Stimulated activated CD8-positive, alpha-beta memory T cell treated with anti-CD3 and anti-CD28 coated beads, Interleukin-15, amount 100 ng/mL, for 24 hours (primary cell): ENCODE measurements at places on chromosomes 3 and 15.

DNA sequence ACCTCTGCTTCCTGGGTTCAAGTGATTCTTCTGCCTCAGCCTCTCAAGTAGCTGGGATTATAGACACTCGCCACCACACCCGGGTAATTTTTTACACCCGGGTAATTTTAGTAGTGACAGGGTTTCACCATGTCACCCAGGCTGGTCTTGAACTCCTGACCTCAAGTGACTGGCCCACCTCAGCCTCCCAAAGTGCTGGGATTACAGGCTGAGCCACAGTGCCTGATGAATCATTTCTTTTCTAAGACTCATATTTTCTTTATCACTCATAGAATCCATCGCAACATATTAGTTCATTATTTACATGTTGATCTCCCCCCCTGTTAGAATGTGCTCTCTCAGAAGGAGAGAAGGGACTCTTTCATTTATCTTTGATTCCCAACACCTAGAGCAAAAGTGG lies 109.5 kb upstream of the PTPRG start:
- DNase-seq = no peak

- DNase-seq = no peak
Observed at GRCh38 chr15:101672298-101672697, 20.1 kb upstream of the TM2D3 start.

GRCh38 chr15:71278989-71279756 lies 163.9 kb downstream of the THSD4 start:
- DNase-seq = no peak

GRCh38 chr3:52019352-52020080 lies 23.8 kb upstream of the RPL29 start:
- no peak for DNase-seq

GRCh38 chr15:39629371-39629770 lies 48.5 kb downstream of the THBS1 start:
- DNase-seq = no peak

GRCh38 chr3:463252-464192 lies 267.0 kb downstream of the CHL1 start:
- no peak for DNase-seq

DNA sequence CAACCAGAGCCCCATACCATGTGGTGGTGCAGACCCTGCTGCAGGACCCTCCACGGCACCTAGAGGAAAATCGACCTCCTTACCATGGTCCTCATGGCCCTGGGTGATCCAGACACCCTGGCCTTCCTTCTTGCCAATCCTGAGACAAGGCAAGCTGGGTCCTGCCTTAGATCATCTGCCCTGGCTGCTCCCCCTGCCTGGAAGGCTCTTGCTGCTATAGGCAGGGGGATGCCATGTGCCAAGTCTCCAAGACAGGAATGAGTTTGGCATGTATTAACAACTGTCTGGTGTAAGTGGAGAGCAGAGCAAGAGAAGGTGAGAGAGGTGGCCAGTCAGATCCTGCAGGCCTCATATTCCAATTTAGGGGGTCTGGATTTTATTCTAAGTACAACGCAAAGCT lies 7.5 kb downstream of the HEG1 start:
- no peak for DNase-seq

GRCh38 chr3:51703761-51704510 lies 2.9 kb upstream of the GRM2 start:
- no peak for DNase-seq

- DNase-seq = no peak
Observed at GRCh38 chr3:193039058-193039457, 121.4 kb upstream of the MB21D2 start.

- DNase-seq = no peak
Observed at GRCh38 chr3:177039490-177040274, 157.6 kb downstream of the TBL1XR1 start.

DNA sequence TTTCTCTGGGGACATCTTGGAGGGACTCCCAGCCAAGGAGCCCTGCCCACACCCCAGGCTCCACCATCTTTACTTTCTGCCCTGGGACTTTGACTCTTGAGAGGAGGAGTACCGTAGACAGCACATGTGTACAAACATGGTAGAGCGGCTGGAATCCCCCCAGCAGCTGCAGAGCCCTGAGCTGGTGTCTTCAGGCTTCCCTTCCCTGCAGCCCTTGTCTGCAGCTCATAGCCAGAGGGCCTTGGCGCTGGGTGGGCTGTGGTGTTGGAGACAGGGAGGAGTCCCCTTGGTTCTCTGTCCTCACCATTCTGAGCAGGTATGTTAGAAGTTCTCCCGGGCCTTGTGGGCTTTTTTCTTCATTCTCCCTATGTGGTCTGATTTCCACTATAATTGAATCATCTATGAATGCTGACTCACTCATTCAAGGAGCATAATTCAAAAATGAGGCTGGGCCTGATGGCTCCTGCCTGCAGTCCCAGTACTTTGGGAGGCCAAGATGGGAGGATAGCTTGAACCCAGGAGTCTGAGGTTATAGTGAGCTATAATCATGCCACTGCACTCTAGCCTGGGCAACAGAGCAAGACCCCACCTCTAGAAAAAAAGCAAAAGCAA lies 97.8 kb upstream of the MEF2A start:
- DNase-seq = no peak

- DNase-seq = no peak
Observed at GRCh38 chr3:29181872-29182271, 99.0 kb upstream of the RBMS3 start.

DNA sequence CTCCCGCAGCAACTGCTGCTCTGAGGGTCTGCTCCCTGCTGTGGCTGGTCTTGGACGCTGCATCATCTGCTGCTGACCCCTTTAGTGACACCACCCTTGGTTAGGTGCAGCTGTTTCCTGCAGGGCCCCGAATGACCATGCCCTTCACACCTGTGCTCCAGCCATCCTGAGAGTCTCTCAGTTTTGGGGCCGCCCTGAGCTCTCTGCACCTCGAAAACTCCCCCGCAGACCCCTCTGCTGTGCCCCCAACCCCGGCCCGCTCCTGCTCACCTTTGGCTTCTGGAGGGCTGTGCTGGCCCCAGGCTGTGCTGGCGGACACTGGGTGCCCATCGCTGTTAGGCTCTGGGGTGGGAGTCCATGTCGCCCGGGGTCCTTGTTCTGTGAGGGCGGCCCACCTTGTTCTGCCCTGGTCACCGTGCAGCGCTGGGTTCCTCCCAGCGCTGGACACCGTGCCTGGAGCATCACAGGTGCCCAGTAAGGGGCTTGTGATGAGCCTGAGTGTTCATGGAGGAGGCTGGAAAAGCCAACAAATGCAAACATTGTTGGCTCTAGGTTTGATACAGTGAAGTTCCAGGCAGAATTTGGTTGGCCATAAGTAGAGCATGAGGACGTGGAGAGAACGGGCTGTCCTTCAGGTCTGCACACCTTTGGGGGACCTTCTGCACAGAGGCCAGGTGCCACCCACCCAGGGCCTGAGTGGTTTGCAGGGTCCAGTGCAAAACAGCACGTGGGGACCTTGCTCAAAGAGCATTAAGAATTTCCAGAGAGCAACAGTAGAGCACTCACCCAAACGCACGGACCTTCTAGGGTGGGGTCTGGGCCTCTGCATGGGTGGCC lies 12.3 kb downstream of the ABTB1 start:
- DNase-seq = no peak

DNA sequence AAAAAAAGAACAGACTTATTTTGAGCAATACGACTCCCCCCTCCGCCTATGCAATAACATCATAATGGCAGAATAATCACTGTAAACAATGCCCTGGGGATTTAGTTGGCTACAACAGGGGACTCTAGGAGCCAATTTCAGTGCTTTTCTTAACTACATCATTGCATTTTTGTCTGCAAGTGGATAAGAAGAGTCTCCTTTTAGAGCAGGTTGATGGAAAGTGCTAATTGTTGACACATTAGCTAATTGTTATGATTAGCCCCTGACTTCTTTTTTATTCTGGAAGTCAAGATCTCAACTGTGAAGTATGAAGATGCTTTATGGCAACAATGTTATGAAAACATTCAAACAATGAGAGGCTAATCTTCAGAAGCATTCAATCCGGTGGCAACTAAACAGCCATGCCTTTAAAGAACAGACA lies 121.2 kb downstream of the MECOM start:
- DNase-seq = no peak

DNA sequence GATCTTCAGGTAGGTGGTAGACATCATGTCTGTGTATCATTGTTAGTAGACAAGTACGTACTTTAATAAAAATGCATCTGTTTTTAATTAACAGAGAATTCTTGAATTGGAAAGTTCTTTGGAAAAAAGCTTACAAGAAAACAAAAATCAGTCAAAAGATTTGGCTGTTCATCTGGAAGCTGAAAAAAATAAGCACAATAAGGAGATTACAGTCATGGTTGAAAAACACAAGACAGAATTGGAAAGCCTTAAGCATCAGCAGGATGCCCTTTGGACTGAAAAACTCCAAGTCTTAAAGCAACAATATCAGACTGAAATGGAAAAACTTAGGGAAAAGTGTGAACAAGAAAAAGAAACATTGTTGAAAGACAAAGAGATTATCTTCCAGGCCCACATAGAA lies 149.1 kb upstream of the LRRFIP2 start:
- DNase-seq = no peak

GRCh38 chr15:47577461-47577860 lies 139.8 kb upstream of the SEMA6D start:
- no peak for DNase-seq

- DNase-seq = no peak
Observed at GRCh38 chr3:22714749-22715148, 488.4 kb upstream of the UBE2E2 start.

DNA sequence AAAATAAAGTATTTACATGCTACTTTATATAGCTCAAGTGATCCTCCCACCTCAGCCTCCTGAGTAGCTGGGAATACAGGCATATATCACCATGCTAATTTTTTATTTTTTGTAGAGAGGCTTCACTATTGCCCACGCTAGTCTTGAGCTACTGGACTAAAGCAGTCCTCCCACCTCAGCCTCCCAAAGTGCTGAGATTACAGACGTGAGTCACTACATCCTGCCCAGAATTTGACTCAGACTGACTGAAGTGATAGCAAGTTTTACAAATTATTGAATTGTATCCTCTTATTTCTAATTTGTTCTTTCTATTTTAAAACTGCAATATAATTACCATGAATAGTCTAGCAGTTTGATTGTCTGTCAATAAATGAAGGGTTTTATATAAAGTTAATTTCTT lies 210.3 kb upstream of the CGNL1 start:
- DNase-seq = no peak

GRCh38 chr3:168275662-168276061 lies 179.9 kb upstream of the GOLIM4 start:
- no peak for DNase-seq

DNA sequence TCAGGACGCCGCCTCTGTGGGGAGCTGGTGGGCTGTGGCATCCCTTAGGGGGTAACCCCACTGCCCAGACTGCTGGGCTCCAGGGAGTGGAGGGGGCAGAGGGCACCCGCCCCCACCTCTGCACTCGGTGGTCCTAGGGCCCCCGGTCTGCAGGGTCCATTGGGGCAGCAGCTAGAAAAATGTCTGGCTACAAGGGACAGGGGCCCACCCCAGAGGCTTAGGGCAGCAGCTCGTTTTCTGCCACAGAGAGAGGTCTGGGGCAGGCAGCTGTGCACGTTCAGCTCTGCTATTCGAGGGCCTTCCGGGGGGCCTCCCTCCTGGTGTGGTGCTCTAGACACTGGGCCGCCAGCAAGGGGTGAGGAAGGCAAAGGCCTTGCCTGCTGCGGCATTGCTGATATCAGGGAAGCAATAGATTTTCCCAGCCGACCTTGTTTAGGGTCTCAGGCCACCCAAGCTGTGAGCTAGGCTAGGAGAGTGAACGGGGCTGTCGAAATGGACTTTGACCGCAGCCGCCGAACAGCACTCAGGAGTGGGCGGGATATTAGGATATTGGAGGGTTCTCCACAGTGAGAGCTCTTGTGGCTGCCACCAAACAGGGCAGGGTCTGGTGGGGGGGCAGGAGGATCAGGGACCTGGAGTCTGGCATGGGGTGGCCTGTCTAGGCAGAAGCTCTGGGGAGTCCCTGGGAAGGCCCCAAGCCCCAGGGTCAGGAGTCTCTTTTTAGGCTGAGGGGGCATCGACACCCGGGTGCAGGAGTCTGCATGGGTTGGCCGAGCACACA lies 61.4 kb upstream of the KLF13 start:
- DNase-seq = no peak

DNA sequence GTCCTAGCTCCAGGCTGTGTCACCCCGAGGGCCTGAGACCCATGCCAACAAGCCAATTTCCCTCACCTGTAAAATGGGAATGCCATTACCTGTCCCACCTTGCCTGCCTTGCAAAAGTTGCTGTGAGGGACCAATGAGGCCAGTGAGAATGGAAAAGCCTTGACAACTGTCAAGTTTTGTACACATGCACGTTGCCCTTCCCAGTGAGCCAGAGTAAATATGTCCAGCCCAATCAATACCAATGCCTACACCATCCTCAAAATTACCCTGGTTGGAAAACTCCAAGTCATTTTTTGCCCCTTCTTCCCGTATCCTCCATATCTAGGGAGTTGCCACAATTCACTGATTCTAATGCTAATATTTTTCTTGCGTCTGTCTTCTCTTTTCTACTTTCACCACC lies 73.5 kb upstream of the RASGRF1 start:
- no peak for DNase-seq

DNA sequence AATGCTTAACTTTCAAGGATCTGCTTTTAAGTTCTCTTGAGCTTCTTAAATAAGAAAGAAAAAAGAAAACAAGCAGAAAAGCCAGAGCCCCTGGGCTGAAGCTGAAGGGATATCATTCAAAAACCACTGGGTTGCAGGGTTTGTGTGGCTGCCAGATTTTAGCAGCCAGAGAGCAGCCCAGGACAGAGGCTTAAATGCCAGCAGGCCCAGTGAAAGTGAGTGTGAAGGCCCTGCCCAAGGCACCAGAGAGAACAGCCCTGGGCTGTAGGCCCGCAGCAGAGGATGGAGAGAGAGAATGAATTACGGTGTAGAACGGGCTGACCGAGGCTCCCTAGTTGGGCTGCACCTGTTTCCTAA lies 106.3 kb upstream of the BOC start:
- no peak for DNase-seq

- DNase-seq = no peak
Observed at GRCh38 chr3:22585911-22586310, 617.2 kb upstream of the UBE2E2 start.

GRCh38 chr3:152183473-152183872 lies 85.3 kb upstream of the MBNL1 start:
- no peak for DNase-seq

- no peak for DNase-seq
Observed at GRCh38 chr15:68653801-68654200, 75.0 kb downstream of the CORO2B start.

GRCh38 chr3:188197388-188197847 lies 43.5 kb downstream of the LPP start:
- DNase-seq = no peak
